Breast epithelium (tissue), 4 donors: ENCODE measurements at places on chromosomes 4 and X.
A peak's percentile ranks its signal among the peaks of the same experiment; 100 is the strongest.

GRCh38 chr4:38145741-38146140 lies 185.5 kb downstream of the PTTG2 start:
- DNase-seq: no peak

DNA sequence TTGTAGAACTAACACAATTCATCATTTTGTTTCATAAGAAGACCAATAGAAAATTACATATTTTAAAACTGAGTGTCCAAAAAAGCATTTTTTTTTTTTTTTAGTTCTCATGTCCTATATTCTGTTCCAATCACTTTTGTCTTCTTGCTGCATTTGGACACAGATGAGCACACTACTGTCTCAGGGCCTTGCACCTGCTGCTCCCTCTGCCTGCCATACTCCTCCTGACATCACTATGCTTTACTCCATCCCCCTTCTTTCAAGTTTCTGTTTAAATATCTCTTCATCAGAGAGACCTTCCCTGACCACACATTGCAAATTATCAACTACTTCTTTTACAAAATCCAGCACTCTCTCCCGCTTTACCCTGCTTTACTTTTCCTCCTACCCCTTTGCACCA lies 230.7 kb upstream of the GK2 start:
- no peak for DNase-seq

GRCh38 chr4:1055721-1056590 lies 44.5 kb downstream of the FGFRL1 start:
- DNase-seq: peak; percentile 51

DNA sequence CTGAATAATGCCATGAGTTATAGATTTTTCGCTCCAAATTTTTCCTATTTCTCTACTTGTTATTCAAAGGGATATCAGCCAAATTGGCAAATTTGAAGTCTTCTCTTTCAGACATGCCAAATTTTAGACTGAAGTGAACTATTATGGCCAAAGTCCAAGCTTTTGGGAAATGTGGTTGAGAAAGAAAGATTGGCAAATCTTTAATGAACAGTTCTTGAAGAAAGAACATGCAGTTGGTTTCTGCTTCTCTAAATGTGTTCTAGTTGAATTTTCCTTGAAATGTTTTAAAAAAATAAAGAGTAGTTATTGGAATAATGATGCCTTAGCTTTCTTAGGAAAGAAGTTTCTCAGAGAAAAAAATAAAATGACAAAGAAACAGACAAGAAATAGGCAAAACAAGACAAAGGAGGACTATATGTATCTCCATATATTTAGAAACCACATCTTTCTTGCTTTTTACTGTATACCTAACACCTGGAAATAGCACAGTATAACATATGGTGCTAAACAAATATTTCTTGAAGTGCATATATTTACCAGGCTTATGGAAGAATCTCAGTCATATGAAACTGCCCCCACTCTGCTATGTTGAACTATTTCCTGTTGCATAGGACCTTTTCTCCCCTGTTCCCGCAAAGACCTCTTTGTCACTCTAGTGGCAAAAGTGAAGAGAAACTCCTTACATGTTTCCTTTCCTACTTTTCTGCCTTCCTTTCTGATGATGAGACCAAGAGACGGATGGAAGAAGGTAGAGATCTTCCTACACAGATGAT lies 250.0 kb downstream of the ARHGAP24 start:
- no peak for DNase-seq

DNA sequence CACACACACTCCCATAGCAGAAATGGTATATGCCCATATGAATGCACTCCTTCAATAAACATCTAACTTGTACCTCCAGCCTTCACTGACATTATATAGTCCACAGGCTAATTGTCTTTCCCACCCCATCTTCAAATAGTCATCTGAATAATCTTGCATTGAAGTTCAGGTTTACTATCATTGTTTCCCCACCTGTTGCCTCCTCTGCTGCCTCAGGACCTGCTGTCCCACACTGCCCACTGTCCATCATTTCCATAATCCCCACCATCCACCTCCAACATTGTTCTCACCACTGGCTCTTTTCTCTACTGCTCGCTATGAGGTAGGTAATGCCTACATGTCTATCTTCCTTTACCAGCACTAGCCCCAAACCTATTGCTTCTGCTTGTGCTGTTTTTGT lies 66.1 kb downstream of the TBC1D9 start:
- no peak for DNase-seq

DNA sequence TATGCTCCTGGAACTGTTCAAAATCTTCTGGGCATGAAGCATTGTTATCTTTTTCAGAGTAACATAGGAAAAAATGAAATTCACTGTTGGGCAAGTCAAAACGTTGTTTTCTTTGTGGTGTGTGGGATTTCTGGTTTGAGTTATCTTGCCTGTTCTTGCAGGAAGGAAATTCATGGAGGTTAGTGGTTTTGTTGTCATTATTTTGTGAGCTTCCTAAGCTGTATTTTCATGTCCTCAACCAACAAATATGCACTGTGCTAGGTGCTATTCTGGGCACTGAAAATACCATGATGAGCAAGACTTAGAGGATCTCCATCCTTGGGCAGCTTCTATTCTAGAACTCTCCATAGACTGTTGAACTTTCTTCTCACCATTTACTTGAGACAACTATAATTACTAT lies 16.9 kb downstream of the SPINK2 start:
- no peak for DNase-seq

DNA sequence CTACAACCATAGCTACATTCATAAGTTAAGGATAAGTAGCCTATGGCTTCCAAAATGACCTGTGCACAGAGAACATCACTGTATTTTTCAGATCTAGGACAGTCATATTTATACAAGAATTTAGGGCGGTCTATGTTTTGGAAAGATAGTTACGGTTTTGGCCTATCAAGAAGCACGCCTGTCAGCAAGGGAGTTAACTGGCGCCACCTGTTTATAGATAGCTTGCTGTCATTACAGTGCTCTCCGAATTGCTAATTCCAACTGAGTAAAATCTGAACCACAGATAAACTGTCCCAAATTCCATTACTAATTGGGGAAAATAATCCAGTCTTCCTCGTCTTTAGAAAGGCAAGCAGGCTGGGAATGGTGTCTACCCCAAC lies 646 bp downstream of the ABCB7 start:
- no peak for DNase-seq

DNA sequence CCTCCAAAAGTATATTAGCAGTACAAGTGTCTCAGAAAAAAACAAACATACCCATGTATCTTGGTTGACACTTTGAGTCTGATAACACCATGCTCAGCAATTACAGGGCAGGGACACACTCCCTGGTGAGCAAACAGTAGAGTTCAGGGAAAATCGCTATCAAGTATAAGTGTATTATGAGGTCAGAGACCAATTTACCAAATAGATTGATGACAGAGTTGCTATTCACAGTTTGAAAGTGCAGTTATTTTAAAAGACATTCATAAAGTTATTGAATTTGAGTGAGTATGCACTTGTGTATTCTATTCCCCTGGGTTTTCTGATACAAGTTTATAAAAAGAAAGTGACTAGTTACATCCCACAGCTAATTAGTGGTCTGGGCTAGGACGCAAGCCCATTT lies 10.2 kb upstream of the LONRF3 start:
- no peak for DNase-seq

- DNase-seq: no peak
Measured at GRCh38 chrX:102840871-102841705, 96.0 kb upstream of the RAB40AL start.

- DNase-seq: no peak
Measured at GRCh38 chr4:14841801-14842768, 160.2 kb upstream of the CPEB2 start.

DNA sequence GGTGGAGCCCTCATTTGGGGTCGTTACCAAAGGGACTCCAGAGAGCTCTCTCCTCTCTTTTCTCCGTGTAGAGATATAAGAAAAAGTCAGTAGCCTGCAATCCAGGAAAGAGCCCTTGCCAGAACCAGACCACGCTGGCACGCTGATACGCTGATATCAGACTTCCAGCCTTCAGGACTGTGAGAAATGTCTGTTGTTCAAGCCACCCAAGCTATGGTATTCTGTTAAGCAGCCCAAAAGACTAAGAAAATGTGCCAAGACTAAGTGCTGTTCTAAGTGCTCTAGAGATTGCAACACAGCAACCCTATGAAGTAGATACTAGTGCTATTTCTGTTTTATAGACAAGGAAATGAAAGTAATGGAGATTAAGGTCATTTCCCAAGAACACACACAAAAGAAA lies 205.7 kb downstream of the CAMK2D start:
- no peak for DNase-seq

DNA sequence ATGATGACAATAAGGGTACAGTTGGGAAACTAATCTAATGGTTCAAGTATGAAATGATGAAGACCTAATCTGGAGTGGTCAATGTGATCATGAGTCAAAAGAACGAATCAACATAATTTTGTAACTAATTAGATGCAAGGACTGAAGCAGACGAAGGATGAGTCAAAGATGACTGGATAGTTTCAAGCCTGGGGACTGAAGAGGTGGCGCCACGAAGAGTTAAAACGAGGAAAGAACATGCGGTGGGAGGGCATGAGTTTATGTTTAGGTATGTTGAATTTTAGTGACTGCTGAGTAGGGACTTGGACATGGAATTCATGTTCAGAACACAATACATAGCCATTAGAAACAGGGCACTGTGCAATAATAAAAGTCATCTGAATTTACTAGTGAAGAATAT lies 221.5 kb upstream of the FAM241A start:
- no peak for DNase-seq

GRCh38 chrX:75076429-75076828 lies 79.7 kb downstream of the ABCB7 start:
- no peak for DNase-seq

DNA sequence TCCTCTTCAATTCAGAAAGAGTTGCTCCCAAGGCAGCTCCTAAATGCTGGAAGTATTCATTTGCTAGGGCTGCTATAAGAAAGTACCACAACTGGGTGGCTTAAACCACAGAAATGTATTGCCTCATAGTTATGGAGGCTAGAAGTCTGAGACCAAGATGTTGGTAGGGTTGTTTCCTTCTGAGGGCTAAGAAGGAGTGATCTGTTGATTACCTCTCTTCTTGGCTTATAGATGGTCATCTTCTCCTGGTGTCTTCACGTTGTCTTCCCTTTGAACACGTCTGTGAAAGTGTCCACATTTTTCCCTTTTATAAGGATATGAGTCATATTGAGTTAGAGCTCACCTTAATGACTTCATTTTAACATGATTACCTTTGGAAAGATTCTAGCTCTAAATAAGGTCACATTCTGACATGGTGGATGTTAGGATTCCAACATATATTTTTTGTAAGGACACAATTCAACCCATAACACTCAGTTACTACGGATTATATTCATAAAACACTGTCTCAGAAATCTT lies 266.3 kb downstream of the SPATA18 start:
- no peak for DNase-seq

DNA sequence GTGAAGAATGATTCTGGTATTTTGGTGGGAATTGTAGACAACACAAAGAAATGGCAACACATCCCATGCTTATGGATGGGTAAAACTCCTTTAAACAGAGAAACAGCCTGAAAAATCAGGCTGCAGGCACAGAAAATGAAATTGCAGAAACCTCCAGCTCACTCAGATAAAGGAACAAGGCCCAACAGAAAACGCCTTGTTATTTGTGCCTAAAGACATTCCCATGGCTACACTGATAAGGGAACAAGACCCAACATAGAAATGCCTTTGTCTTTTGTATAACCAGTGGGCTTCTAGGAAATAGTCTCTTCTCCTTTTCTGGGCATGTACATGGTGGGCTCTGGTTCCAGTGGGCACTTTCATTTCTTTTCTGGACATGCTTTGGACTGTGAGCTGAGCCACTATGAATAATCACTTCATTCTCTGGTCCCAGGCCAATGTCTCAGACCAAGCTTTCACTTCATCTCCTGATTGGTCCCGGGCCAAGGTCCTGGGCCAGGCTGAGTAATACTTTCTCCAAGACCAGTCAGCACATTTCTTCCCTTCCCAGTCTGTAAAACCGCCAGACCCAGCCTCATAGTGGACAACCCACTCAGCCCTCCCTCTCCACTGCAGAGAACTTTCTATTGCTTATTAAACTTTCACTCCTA lies 160.5 kb downstream of the TBX22 start:
- no peak for DNase-seq

DNA sequence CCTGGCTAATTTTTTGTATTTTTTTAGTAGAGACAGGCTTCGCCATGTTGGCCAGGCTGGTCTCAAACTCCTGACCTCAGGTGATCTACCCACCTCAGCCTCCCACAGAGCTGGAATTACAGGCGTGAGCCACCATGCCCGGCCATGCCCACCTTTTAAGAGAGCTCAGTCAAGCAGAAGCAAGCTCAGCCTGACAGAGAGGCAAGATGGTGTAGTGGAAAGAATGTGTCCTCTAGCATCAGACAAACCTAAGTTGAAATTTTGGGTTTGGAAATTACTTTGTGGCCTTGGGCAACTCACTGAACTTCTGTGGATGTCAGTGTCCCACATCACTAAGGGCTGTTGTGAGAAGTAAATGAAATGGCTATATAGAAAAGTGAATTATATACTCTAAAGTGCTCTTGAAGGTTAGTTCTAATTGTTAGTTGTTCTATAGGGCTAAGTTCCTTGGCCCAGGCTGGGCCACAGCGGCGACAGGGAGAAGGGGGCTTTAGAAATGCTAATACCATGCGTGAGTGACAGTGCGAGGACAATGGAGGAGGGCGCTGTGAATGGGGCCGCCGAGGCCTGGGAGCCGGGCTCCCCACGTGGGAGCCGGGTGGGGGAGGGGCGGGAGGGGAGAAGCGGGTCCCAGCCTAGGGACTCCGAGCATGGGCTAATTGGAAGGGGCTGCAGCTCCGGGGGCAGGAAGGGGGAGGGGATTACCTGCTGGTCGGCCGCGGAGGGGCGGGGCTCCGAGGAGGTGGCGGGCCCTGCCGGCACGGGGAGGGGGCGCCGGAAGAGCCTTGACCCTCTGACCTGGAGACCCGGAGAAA lies 15.6 kb downstream of the PJA1 start:
- no peak for DNase-seq

- DNase-seq: no peak
Measured at GRCh38 chr4:156983366-156983765, 11.8 kb upstream of the PDGFC start.

DNA sequence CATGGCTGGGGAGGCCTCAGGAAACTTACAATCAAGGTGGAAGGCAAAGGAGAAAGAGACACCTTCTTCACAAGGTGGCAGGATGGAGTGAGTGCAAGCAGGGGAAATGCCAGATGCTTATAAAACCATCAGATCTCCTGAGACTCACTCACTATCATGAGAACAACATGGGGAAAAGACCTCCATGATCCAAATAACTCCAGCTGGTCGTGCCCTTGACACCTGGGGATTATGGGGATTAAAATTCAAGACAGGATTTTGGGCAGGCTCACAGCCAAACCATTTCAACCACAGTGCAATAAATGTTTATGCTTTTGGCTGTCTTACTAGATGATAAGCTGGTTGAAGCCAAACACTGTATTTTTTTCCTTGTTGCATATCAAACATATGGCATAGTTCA lies 1112.4 kb downstream of the STIM2 start:
- no peak for DNase-seq

- DNase-seq: no peak
Measured at GRCh38 chrX:149830192-149830873, 48.6 kb downstream of the MAGEA9 start.

DNA sequence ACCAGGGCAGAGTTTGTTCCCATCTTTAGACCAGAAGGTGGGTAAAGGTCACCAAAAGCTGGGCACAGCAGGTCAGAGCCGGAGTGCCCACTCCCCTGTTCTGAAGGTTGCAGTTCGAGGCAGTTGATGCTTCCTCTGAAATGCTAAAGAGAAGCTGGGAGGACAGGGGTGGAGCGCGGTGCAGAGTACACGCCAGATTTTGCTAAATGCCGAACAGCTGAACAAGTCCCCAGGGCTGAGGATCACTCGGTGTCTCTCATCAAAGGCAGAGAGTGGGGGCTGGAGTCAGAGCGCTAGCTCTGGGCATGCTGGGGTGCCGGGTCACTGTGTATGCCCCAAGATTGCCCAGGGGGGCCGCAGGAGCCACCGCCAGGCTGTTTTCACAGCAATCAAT lies 197.0 kb downstream of the BCOR start:
- DNase-seq: no peak
